Renal cortex interstitium (tissue), 15 donors: ENCODE measurements at places on chromosomes 3 and 15. TPM values are rescaled to one million over a fixed set of nuclear protein-coding genes. Genes with fewer than 3 reads are reported as not detected.

- no peak for DNase-seq
Measured at GRCh38 chr15:72813345-72814004, 29.9 kb upstream of the ADPGK start.

GRCh38 chr3:88019024-88019423 is 39.8 kb downstream of the CGGBP1 start:
- no peak for DNase-seq

DNA sequence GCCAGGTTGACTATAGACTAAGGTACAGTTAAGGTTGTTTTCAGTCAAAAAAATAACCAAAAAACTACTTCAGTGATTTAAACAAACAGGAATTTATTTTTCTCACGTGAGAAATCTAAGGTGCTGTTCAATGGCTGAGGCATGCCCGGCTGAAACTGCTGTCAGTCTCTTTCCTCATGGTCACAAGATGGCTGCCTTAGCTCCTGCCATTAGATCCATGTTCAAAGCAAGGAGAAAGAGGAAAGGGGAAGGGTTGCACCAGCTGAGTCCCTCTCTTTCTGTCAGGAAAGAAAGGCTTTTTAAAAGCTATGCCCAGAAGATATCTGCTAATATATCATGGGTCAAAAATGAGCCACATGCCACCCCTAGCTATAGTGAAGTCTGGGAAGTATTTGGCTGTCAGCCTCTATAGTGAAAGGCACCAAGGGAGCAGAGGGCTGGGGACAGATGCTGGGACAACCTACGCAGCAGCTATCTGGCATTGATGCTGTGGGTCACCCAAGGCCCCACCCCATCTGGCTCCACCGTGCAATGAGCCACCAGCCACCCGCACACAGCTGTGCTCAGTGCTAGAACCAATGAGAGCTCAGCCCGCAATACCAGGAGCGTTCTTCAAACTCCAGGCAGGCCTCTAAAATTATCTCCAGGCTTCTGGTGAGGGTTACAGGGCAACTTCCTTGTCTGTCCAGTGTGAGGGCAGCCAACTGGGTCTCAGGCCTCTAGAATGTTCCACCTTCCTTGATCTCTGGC is 64.7 kb upstream of the GATA2 start:
- no peak for DNase-seq

Gene CDHR4
- polyA plus RNA-seq = not detected

DNA sequence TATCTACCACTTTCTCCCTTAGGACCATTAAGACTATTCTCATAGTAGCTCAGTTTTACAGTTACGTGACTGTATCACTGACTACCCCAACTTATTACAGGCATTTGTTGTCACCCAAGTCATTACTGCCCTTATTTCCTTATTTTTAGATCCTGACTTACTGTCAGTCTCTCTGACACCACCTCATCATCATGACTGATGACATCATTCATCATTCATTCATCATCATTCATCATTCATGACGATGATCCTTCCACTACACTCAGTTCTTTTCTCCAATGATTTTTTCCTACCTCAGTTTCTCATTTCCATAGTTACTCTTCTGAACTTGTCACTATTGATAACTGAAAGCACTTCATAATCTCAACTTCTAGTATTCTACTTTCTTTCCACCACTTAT is 83.8 kb downstream of the ADAM10 start:
- DNase-seq = no peak

Gene VGLL3
- 4.0 TPM for polyA plus RNA-seq

Gene EFCC1
- polyA plus RNA-seq = 2.7 TPM

DNA sequence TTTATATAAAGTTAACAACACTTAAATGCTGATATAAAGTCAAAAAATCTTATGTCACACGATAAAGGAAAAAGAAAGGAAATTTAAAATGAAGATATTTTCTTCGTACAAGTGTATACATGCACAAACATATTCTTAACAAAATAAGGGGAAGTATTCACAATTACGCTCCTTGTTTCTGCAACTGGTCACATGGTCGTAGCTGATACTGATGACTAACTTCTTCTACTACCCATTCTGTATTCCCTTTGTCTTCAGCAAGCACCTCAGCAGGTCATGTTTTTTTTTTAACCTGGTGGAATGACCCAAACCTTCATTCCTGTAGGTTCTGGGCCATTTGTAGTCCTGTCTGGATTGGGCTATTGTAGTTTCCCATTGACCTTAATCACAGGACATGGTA is 30.0 kb upstream of the CMTM8 start:
- DNase-seq = no peak

GRCh38 chr15:95840004-95840403 is 490.5 kb upstream of the NR2F2 start:
- no peak for DNase-seq

GRCh38 chr3:189712906-189713483 is 81.8 kb downstream of the TP63 start:
- no peak for DNase-seq

Gene CTDSPL
- 114 TPM for polyA plus RNA-seq

DNA sequence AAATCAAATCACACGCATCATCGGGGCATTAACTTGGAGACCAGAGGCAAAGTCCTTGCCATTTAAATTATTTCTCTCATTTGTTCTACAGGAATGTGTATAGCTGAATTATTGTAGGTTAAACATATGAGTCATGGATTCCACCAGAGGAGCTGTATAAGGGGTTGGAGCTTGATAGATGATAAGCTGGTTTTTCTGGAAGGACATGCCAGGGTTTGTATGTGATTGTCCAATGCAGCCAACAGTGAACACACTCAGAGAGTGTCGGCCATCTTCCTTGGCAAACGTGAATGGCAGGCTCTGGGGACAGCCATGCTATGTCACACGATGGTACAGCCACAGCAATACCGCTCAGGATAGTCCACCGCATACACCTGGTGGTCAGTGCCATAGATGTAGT is 25.1 kb downstream of the SSUH2 start:
- DNase-seq = no peak

DNA sequence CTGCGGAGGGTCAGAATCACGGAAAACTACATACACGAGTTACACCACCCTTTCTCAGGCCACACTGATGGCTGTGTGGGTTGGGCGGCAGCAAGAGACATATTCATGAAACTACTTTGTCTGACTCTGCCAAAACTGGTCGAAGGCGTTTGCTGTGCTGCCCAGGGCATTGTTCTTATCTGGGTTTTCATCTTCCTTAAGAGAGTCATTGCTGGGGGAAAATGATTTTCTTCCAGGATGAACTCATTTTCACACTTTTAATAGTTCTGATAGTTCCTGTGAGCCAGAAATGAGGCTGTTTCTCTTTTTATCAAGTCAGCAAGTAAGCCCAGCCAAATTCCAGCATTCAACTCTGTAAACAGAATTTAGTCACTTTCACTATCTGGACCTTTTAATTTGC is 47.6 kb downstream of the TRIM71 start:
- no peak for DNase-seq

Gene LTF
- 3.3 TPM for polyA plus RNA-seq

DNA sequence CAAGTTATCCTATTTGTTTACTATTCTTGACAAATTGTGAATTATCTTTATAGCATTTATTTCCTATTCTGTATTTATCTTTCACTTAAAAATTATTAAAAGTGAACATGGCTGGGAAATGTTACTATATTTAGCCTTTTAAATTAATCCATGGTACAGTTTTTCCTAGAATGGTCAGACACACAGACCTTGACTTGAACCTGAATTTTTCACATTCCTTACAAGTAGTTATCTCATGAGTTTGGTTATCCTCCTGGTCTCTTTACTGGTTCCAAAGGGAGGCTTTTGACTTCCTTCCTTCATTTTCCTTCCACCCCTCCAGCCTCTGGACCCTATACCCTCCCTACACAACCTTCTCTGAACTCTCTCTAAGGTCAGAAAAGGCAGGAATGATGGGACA is 280.6 kb downstream of the SATB1 start:
- DNase-seq = no peak

DNA sequence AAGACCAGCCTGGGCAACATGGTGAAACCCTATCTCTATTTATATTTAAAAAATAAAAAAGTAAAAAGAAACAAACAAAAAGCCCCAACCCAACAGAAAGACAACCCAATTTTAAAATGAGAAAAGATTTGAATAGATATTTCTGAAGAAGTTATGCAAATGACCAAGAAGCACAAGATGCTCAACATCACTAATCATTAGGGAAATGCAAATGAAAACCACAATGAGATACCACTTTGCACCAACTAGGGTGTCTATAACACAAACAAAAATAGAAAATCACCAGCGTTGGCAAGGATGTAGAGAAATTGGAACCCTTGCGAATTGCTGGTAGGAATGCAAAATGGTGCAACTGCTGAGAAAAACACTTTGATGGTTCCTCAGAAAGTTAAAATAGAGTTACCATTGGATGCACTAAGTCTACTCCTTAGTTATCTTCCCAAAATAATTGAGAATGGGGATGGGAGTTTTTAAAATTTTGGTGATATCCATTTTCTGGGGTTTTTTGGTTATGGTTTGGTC is 45.8 kb upstream of the CCNB2 start:
- no peak for DNase-seq

Gene GPR149
- not detected for polyA plus RNA-seq

- DNase-seq = no peak
Measured at GRCh38 chr3:89340408-89340807, 233.0 kb downstream of the EPHA3 start.

GRCh38 chr3:64353226-64353625 is 128.0 kb upstream of the PRICKLE2 start:
- no peak for DNase-seq

Gene CEP70
- 36.2 TPM for polyA plus RNA-seq

- no peak for DNase-seq
Measured at GRCh38 chr3:17894434-17895060, 152.1 kb upstream of the TBC1D5 start.

DNA sequence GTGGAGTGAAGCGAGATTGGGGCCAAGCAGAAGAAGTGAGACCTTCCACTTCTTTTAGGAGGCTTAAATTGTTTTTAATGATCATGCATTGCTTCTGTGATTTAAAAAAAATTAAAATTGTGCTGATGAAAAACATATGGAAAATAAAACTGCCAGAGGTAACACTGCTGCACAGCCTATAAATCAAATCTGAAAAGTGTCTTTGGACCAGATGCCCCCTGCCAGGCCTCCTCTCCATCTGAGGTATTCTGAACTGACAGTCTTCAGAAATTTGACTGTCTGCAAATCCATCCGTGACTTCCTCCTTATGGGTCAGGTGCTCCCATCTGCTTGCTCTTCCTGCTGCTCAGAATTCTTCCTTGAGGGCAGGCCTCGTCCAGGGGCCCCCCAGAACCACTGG is 108.5 kb upstream of the NR2E3 start:
- DNase-seq = no peak
